ENCODE measurements at places on chromosomes 2 and 18. TPM values are rescaled to one million over a fixed set of nuclear protein-coding genes. Genes with fewer than 3 reads are reported as not detected.

DNA sequence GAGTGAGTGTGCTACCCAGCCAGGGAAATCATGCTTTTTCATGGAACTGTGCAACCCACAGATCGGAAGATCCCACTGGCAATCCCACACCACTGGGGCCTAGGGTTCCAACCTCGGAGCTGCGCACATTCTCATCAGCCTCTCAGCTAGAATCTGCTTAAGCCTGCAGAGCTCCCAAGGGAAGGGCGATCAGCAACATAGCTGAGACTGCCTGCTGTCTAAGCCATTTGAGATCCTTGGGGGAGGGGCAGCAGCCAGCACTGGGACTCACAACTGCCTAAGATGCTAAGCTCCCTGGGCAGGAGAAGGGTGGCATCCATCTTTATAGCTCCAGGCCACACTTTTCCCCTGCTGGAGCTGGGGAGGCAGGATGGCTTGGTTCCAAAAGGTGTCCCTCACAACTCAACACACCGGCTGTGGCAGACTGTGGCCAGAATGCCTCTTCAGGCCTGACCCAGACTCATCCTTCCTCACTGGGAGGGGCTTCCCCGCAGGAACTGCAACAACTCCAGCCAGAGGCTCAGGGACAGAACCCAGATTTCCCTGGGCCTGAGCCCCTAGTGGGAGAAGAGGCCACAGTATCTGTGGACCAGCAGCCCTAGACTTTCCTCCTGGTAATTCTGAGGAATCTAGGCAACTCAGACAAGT, 1133.3 kb upstream of the PIK3C3 start:
- no peak for DNase-seq

GRCh38 chr2:118554616-118555015, 292.8 kb downstream of the EN1 start:
- no peak for DNase-seq

DNA sequence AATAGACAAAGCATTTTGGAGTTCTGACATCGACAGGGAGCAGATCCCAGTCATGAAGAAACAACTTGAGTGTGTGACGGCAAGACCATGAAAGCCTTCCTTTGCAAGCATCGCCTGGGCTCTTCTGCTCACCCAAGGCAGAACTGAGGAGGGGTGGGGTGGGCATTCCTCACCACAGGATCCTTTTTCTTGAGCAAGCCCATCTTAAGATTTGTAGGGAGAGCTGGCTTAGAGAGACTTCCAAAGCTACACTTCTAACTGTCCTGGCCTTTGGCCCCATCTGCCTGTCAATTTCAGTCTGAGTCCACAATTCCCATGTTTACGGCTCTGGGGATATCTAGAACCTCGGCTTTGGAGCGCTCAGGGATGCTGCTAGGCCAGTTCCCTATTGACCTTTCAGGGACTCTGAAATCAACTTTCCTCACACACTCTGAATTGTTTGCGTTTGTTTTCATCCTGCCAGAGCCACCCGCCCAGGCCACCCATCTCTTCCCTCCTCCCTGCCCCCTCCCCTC, 3.7 kb downstream of the KLHL14 start:
- DNase-seq, result no peak

DNA sequence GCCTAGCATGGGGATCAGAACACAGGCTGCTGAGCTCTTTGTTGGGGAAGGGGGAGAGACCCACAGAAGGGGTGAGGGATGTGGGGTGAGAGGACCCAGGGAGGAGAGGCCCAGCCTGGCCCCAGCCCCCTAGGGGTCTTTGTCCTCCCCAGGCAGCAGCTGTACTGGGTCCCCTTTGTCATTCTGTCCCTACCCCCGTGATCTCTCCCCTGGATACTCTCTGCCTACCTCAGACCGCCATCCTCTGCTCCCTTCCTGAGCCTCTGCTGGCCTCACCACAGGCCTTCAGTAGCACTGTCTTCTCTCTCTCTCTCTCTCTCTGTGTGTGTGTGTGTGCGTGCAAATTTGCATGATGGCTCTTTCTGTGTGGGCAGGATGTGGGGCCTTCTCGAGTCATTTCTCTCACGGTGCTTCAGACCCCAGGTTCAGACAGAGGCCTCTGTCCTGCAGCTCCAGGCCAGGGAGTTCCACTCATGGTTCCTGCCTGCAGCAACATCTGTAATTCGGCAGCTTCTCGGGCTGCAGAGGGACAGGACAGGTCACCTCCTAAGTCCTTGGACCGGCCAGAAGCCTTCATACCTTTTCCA, 1.4 kb downstream of the PSD4 start:
- peak; percentile 79 for DNase-seq

The POTEI gene
- total RNA-seq, result not detected

GRCh38 chr2:10303694-10304378, 1.1 kb downstream of the HPCAL1 start:
- peak; percentile 60 for DNase-seq

The LIMS4 gene
- 4.0 TPM for total RNA-seq

- no peak for DNase-seq
Observed at GRCh38 chr2:47129191-47129706, 25.9 kb downstream of the STPG4 start.

The OTX1 gene
- total RNA-seq, result not detected

The TCF23 gene
- total RNA-seq, result not detected

- no peak for DNase-seq
Observed at GRCh38 chr2:128446874-128447537, 128.3 kb upstream of the HS6ST1 start.

DNA sequence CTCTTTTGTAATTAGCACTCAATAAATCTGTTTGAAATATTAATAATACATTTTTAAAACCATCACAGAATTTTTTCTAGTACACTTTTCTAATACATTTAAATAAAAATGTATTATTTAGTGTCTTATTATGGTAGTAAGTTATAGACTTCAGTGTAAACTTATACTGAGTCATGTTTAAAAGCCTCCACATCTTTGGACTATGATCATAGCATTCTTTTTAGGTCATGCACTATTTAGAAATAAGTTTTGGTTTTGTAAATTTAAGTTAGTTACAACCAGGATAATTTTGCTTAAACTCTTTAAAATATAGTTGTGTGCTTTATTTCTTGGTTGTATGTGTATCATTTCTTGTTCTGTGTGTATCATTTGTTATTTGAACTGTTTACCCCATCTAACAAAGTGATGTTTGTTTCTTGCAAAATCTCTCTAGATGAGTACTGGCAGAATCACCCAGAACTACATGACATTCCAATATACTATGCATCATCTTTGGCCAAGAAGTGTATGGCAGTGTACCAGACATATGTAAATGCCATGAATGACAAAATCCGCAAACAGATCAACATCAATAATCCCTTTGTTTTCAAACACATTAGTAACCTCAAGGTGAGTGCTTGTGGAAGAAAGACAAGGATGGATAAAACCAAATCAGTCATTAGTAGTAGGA, 16.7 kb downstream of the CPSF3 start:
- DNase-seq, result no peak

All from CD4-positive, alpha-beta memory T cell (primary cell).